ENCODE measurements at places on chromosomes 5 and 9. TPM values are rescaled to one million over a fixed set of nuclear protein-coding genes. Genes with fewer than 3 reads are reported as not detected.

Gene RAPGEF6
- 29.7 TPM for total RNA-seq

Gene CCDC69
- 21.9 TPM for total RNA-seq

Gene DMXL1
- total RNA-seq, result 61.1 TPM

Gene LCN10
- 2.1 TPM for total RNA-seq

Gene NCBP1
- 50.1 TPM for total RNA-seq

Gene SLCO6A1
- 0.52 TPM for total RNA-seq

Gene QRFP
- not detected for total RNA-seq

Gene PTGES
- total RNA-seq, result 12.5 TPM

Gene FYB1
- total RNA-seq, result 4.2 TPM

Data from skeletal muscle tissue (tissue), 5 donors.